Endodermal cell (in vitro differentiated cells): ENCODE measurements at places on chromosomes 6 and 20. TPM values are rescaled to one million over a fixed set of nuclear protein-coding genes. Genes with fewer than 3 reads are reported as not detected.

PXT1 gene
- total RNA-seq: 0.15 TPM in 1 of 3 replicates, not detected in the others

DPPA5 gene
- total RNA-seq: not detected in 2 replicates

BMP2 gene
- 144 to 221 TPM (median 205 TPM) in 3 replicates for total RNA-seq

SLC17A2 gene
- total RNA-seq: not detected in 2 replicates

ARG1 gene
- 0.16 TPM in 1 of 2 replicates, not detected in the other for total RNA-seq
